ENCODE measurements at places on chromosomes 1 and 21.

GRCh38 chr1:9250411-9251381 is 16.1 kb downstream of the H6PD start:
- DNase-seq = no peak

DNA sequence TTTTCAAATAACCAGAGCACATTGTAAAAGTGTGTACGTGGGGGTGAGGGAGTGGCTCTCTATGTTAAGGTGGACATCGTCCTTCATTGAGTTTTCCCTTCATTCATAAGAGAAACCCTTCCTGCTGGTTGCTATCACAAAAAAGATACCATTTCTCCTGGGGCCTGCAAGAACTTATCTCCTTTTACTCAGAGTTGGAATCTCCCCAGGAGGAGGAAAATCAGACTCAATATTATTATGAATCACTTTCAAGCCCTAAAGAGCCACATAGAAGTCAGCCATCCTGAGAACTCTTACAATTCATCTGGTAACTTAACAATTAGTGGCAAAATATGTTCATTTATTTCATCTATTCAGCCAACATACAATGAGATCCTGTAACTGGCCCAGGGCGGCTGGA is 27.1 kb upstream of the TGFBR3 start:
- no peak for DNase-seq

GRCh38 chr1:185837711-185838110 is 103.5 kb downstream of the HMCN1 start:
- no peak for DNase-seq

DNA sequence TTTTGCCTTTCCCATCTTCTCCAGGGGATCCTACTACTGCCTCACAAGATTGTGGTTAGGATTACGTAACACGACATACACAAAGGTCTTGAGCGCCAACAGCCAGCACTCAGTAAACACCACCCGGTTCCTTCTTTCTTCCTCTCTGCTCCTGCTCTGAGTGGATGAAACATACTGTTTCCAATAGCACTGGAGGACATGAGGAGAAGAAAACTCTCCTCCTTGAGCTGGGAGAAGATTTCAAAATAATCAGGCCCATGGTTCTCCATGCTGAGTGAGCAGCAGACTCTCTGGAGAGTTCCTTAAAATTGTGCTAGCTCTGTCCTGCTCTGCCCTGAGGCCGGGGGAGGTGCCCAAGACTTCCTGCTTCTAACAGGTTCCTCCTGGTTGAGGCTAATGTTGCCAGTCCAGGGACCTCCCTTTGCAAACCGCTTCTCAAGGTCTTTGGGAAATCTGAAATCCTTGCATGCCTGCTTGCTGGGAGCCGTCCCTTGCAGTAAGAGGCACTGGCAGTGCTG is 29.4 kb upstream of the MX1 start:
- DNase-seq = no peak

GRCh38 chr1:164443836-164444235 is 115.1 kb upstream of the PBX1 start:
- no peak for DNase-seq

GRCh38 chr1:209364716-209365115 is 218.8 kb upstream of the CAMK1G start:
- DNase-seq = no peak

- no peak for DNase-seq
These were observed 24.6 kb upstream of the SLC2A1 start for GRCh38 chr1:42983253-42983652.

- peak; percentile 24 for DNase-seq
These were observed 41.0 kb downstream of the RXRG start for GRCh38 chr1:165403835-165404482.

GRCh38 chr1:84361796-84362195 is 36.5 kb upstream of the DNASE2B start:
- no peak for DNase-seq

DNA sequence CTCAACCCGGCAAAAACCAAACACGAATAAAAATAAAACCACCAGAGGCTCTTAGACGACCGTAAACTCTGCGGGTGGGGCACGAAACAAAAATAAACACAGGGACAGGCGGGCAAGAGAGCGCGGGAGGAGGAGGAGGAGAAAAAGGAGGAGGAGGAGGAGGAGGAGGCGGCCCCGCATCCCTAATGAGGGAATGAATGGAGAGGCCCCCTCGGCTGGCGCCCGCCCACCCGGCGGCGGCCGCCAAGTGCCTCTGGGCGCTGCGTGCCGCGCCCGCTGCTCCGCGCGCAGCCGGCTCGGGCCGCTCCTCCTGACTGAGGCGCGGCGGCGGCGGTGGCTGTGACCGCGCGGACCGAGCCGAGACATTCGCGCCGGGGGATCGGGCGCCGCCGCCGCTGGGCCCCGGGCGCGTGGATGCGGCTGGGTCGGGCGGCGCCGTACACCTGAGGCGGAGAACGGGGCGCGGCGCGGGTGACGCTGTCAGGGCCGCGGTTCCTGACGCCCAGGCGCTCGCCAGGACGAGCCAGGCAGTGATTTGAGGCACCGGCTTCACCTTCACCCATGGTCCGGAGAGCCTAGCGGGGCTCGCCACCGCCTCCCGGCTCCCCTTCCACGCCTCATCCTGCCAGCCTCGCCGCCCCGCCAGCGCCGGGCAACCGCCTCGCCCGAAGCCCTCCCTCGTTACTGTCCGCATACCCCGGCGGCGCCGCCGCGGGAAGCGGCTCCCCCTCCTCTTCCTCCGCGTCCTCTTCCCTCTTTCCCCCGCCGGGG is at the start of gene MARK1:
TSS of gene MARK1 (plus strand) at position 229 of the 771 bp plus-strand sequence. CDS start 687 bp downstream, outside the sequence.
- peak; percentile 1 for DNase-seq

DNA sequence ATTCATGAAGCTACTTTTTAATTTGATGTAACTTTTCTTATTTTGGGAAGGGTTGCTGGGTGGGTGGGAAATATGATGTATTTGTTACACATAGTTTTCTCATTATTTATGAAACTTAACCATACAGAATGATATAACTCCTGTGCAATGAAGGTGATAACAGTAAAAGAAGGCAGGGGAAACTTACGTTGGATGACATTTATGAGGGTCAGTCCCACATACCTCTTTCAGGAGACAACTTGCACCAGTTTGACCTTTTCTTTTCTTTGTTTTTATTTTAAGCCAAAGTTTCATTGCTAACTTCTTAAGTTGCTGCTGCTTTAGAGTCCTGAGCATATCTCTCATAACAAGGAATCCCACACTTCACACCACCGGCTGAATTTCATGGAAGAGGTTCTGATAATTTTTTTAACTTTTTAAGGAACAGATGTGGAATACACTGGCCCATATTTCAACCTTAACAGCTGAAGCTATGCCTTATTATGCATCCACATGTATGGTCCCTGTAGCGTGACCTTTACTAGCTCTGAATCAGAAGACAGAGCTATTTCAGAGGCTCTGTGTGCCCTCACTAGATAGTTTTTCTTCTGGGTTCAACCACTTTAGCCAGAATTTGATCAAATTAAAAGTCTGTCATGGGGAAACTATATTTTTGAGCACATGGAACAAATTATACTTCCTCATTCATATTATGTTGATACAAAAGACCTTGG is 28.0 kb upstream of the KIAA1614 start:
- no peak for DNase-seq

DNA sequence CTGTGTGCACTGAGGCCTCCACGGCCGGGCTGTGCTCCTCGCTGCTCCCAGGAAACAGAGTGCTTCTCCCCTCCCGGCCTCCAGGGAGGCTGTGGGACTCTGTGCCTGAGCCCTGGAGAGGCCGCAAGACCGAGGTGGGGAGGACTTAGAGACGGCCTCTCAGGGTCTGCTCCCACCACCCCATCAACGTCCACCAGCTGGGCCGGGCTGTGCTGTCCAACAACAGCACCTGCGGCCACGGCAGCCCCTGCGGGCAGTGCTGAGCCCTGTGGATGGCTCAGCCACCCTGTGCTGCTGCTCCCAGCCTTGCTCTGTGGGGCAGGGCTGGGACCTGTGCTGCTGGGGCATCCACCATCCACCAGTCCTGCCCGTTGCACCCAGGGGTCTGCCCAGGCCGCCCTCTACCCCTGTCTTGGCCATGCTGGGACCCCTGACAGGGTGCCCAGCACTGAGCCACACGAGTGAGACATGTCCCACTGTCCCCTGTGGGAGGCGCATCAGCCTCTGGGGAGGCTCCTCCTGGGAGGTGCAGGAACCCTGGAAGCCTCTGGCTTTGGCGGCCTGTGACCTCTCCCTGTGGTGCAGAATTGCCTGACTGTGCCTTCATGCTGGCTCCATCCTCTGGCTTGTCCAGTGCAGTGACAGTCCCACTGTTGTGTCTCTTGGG is 31.2 kb upstream of the LRRC3 start:
- DNase-seq = no peak

GRCh38 chr1:92230736-92231135 is 13.0 kb downstream of the C1orf146 start:
- no peak for DNase-seq

Measured in stimulated activated CD4-positive, alpha-beta T cell treated with anti-CD3 and anti-CD28 coated beads, Interleukin-1b, Interleukin-23, amount 100 ng/mL, for 48 hours (primary cell).